EH (cell line): ENCODE measurements at places on chromosomes 16 and 17.

GRCh38 chr17:40810494-40810893 lies 10.7 kb upstream of the KRT28 start:
- DNase-seq: peak; percentile 85

DNA sequence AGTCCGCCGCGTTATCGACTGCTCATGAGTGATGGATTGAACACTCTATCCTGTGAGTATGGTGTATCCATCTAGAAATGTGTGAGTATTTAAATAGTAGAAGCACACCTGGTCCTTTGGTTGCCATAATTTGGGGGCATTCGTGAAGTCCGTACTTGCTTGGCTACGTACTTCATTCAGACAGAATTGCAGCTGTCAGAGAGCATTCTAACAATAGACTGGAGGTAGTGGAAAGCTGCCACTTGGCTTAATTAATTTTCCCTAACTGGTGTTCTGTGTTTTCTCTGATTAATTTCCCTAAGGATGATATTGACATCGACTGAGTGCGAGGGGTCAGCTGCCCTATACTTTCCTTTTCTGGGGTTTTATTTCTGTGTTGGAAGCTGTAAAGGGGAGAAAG lies 14.1 kb downstream of the RPA1 start:
- DNase-seq: no peak

DNA sequence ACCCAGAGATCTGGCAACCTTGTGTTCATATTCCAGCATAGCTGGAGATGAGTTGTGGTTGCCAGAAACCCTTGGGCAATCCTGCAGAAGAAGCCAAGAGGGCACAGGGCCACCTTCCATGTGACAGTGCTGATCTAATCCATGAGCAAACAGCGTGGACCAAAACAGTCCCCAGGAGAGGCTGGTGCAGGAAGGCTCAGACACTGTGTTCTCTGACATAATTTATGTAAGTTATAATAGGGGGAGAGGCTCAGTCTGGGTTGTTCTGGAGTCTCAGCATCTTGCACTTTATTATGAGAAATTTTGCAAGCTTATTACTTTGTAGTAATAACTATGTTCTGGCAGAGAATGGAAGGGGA lies 273.9 kb downstream of the HAPSTR1 start:
- no peak for DNase-seq

DNA sequence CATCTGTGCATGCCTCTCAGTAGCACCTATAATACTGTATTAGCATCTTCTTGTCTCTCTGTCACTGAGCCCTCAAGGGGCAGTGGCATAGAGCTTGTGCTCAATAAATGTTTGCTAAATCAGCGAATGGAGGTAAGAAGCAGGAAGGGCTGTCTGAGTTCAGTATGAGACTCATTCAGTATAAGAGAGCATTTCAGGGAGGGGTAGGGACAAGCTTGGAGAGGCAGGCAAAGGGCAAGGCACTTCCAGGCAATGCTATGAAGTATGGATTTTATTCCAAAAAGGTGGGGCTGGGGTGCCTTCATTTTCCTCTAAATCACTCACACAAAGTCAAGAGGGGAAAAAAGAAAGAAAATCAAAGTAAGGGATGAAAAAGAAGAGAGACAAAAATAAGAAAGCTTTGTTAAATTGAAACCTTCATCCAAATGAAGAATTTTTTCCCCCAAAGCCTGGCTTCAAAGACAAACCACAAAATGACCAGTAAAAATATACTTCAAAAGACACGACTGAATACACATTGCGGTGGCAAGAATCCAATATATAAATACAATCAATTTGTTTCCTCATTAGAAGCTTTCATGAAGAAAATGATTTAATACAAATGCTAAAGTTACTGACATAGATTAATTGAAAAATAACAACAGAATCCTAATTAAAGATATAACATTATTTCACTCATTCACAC lies 51.2 kb downstream of the SKAP1 start:
- DNase-seq: no peak

DNA sequence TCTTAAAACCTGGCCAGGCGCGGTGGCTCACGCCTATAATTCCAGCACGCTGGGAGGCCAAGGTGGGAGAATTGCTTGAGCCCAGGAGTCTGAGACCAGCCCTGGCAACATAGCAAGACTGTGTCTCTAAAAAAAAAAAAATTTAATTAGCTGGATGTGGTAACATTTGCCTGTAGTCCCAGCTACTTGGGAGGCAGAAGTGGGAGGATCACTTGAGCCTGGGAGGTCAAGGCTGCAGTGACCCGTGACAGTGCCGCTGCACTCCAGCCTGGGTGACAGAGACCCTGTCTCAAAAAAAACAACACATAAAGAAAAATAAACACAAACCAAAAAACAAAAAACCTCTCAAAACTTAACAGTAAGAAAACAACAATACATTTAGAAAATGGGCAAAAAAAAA lies 106.3 kb downstream of the SMG6 start:
- DNase-seq: no peak

DNA sequence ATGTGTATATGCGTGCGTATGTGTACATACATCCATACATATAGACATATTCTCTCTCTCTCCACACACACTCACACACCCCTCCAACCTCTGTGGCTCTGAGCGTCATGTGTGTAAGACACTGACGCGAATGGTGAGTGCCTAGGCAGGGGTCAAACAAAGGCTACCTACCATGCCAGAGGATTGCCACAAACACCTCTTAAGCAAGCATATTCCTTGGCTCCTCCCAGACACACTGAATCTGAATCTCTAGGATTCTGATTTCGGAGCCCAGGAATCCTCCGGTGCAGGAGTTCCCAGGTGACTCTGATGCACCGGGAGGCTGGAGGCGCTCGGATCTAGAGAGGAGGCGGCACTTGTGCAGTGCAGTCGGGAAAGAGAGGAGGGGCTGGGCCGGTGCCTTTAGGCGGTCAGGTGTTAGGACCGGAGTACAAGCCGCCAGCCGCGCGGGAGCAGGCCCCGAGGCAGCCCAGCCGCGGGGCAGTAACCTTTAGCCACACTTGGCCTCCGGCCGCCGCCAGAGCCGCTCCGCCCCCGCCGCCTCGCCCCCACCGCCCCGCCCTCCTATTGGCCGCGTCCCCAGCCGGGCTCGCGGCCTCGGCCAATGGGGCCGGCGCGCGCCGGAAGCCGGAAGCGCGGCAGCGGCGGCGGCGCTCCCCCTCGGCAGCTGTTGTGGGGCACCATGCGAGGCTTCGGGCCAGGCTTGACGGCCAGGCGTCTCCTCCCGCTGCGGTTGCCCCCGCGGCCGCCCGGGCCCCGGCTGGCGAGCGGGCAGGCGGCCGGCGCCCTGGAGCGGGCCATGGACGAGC lies at the start of gene MLYCD:
TSS of gene MLYCD (plus strand) at position 653 of the 809 bp plus-strand sequence. CDS start at position 683, 30 bp downstream.
- peak; percentile 81 for DNase-seq

- peak; percentile 88 for DNase-seq
These were observed 4.2 kb downstream of the DPH1 start for GRCh38 chr17:2034157-2034556.

- DNase-seq: peak; percentile 66
These were observed 13.5 kb downstream of the PSMD7 start for GRCh38 chr16:74309789-74310781.

GRCh38 chr16:3020604-3021448 lies 658 bp downstream of the TNFRSF12A start:
- peak; percentile 91 for DNase-seq

GRCh38 chr17:68600067-68600930 lies 868 bp downstream of the FAM20A start:
- DNase-seq: no peak

- peak; percentile 88 for DNase-seq
These were observed 6.4 kb downstream of the THRA start for GRCh38 chr17:40068917-40069750.

GRCh38 chr17:40448213-40448638 lies 5.0 kb downstream of the IGFBP4 start:
- peak; percentile 64 for DNase-seq

- DNase-seq: no peak
These were observed 7.3 kb downstream of the BRIP1 start for GRCh38 chr17:61856035-61856434.

GRCh38 chr17:80790021-80790765 lies 201.4 kb upstream of the CHMP6 start:
- peak; percentile 17 for DNase-seq

GRCh38 chr16:74862743-74863244 lies 88.2 kb upstream of the FA2H start:
- peak; percentile 50 for DNase-seq

DNA sequence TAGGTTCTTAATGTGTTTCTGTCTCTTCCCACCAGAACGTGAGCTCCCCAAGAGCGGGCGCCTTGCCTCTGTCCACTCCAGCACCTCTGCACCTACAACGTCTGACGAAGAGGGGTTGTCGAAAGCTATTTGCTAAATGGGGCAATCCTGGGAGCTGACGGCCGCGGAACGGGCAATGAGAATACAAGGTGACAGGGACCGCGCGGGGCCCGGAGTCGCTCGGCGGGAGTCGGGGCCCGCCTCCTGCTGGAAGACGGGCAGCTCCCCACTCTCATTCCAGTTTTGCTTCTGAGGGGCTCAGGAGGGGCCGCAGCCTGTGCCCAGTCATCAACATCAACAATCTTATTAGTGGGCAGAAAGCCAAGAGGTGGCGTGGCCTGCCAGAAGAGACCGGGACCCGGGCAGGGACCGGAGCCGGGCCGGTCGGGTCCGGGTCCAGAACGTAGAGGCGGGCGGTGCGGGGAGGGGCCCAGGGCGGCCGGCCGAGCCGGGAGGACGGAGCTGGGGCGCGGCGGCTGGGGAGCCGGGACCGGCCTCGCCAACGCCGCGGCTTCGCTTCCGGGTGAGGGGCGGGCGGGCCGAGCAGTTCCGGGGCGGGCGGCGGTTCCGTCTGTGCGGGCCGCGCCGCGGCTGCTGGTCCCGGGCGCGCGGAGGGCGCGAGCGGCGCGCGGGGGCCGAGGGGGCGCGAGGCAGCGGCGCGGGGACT lies at the start of gene MOSMO:
TSS of gene MOSMO (plus strand) at position 603 of the 706 bp plus-strand sequence. CDS start 191 bp downstream, outside the sequence.
- peak; percentile 69 for DNase-seq

DNA sequence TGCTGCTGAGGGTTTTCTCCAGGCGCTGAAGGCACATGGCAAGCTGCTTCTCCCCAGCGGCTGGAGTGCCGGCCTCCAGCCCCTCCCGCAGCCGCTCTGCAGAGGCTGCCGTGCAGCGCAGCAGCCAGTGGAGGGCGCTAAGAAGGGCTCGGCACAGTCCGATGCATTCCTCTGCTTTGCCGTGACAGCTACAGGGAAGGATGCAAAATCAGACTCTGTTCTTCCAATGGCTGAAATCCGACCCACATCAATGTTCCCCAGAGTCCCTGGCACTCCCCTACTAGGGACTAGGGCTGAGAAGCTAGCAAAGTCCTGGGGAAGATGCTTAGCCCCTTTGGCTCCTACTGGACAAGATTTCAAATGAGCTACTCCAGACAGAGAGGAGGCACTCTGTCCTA lies 19.0 kb downstream of the MED24 start:
- peak; percentile 46 for DNase-seq

DNA sequence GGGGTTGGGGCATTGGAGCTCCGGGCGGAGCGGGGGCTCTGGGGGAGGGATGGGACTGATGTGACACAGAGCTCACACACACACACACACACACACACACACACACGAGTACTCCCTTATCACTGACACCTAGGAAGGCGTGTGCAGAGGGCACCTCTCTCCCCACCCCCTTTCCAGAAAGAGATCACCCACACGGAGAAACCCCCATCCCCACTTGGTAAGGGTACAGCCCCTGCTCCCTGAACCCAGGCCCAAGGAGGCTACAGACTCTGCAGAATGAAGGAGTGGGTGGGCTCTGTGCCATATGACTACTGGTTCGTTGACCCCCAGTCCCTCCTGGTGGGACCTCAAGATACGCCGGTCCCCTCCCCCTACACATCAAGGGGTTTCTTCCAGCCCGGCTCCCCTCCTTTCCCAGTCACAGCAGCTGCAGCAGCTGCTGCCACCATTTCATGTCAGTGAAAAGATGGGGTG lies 8.7 kb upstream of the ARHGAP23 start:
- no peak for DNase-seq

DNA sequence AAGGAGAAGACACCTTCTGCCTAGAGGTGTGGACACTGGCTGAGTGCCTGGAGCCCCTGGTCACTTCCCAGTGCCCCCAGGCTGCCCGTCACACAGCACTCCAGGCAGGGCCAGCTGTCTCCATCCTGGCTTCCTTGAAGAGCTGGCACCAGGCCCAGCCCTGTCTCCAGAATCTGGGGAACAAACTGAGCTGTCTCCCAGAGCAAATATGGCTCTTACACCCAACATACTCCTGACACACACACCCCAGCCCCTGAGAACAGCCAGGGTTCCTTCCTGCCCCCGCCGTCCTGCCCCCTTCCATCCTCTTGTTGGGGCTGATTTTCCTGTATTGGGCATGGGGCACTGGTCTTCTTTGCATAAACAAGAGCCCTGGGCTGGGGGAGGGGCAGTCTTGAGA lies 9.1 kb downstream of the NHERF1 start:
- DNase-seq: peak; percentile 51

DNA sequence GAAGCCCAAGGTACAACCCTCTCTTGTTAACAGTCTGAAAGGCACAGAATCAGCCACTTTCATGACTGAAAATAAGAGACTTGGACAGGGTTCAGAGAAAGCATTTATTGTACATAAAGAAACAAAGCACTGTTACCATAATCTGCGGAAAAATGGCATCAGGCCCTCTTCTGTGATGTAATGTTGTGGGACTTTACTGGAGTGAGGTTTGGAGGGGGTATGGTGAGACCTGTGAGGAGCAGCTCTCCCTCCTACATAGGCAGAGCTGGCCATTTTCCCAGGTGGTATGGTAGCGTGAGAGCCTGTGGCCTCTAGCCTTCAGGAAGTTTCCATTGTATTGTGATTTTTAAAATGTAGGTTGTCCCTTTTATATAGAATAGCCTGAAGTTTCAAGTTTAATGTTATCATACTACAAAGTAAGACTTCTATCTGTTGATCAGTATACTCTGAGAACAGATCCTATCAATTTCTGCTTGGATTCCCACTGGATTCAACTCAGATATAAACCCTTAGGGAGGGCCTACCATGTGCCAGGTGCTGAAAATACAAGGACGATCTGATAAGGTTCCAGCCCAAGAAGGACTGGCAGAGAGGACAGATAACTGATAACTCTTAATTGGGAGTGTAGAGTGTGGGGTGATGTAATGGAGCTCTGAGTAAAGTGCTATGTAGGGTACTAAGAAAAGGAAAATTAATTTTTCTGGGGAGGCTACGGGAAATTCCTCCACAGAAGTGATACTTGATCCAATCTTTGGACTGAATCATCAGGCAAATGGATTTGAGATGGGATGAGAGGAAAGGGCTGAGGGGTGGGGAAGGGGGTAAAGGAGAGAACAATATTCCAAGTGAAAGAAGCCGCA lies 4.1 kb upstream of the YPEL2 start:
- DNase-seq: no peak

DNA sequence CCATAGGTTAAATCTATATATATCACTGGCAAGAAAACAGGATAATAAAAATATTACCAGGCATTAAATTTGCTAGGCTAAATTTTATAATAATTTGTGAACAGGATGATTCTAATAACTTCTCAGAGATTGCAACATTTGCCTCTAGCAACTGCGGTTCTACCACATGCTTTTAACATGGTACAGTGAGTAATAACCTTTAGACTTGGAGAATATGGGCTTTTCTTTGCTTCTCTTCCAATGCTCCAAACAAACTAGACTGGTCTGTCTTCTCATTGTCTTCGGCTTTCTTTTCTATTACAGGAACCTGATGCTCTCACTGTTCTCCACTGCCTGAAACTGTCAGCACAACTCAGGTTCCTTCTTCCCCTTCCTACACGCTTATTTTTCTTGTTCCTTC lies 80.6 kb downstream of the CA4 start:
- no peak for DNase-seq
